GM18507 (cell line): ENCODE measurements at places on chromosomes 3 and 15.

DNA sequence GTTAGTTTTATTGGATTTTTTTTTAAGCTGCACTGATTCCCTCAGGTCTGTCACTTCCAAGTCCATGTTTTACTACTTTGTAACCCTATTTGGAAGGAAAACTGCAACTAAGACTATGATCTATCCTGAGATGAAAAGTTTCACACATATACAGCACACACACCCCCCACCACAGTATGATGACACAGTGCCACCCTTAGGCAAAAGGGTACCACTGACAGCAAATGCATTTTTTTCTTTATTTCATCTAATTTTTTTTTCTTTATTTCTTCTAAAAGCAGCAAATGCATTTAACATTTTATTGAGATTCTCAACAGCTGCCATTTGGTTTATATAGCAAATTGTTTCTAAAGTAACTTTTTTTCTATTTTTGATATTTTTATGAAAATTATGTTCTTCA is 21.2 kb downstream of the NGRN start:
- DNase-seq = no peak

DNA sequence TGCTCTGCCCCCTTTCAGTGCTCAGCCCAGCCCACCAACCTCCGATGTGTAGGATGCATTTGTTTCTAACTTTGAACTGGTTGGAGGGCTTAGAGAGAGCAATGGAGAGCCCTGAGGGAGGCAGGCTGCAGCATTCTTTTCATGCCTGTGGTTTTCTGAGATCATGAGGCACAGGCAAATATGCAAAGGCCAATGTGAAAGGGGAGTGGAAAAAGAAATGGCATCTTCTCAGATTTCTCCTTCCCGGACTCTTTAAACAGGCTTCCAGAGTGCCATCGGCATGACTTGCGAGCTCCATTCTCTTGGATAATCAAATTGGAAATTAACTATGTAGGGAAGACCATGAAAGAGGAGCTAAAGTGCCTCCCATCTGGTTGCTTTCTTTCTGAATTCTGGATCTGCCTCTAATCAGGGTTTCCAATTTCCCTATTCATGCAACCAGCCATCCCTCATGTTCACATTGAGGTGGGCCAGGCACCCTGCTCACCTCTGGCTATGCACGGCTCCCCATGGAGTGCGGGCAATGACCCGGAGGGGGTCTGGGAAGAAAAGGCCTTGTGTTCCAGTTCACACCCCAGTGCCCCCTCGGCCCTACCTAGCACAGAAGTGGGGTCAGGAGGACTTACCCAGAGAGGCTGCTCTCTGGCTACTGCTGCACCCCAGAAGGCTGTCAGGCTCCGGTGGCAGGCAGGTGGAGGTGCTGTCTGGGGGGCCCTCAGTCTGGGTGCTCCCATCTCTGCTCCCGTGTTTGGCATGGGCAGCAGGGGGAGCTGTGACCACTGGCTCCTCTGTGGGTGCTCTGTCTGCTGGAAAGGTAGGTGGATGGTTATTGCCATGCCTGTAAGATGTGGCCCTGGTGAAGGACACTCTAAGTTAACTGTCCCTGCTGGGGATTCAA is 16.1 kb downstream of the AMOTL2 start:
- no peak for DNase-seq

DNA sequence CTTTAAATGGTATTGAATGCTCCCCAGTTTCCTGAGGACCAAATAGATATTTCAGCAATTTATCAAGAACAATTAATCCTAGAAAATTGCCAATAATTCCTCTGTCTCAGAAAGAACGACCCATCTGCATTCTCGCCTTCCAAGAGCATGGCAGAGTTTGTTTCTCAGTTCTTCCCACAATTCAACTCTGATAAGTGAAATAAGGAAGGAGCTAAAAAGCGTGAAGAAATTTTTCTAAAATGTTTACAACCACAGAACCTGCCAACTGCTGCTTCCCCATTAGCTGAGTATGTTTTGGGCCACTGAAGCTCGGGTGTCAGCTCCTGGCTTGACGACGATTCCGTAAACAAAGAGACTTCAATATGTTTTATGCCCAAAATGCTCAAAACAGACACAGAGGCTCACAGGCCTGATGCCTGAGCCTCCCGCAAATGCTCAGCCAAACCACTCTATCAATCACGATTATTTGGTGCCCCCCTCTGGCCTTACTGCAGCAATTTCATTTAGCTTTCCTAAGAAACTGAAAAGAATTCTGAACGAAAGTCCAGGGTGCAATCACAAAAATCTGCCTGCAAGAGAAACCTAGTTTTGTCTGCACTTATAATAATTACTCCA is 259.2 kb upstream of the CCDC54 start:
- DNase-seq = no peak

DNA sequence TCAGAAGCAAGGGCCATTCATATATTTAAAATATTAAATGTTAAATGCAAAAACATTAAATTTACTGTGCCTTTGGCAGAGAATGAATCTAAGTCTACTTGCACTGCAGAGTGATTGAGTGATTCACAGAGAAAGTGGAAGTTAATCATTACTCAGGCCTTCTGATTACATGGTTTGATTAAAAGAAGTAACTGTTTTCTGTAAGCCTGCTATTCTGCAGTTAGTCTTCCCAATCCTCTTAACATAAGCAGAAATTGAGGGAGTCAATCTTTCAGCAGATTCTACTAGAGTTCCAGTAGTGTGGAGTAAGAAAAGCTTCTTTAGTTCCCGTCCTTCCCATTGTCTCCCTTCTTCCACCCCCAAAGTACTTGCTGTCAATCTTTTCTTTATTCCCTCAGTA is 1.5 kb downstream of the NLGN1 start:
- DNase-seq = no peak

DNA sequence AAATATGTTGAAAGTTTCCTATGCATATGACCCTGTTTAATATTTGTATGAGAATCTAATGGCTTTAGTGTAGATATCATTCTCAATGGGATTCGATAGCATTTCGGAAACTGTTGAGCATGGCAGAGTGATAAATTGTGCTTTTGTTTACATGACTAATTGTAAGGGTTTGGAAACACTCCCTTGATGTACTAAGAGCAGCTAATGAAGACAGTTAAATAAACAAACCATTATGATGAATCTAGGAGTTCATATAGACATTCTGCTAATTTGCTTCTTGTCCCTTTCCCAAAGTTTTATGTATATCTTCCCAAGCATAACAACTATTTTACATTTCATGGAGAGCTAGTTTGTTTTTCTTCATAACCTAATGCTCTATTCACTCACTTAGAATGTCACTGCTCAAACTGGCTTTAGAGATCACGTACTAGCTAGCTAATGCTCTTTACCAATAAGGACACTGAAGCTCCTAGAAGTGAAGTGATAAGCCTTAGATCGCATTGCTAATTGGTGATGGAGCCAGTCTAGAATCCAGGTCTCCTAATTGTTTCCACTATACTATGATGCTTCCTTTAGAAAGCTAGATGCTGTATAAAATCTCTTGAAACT is 140.8 kb downstream of the TP63 start:
- no peak for DNase-seq

GRCh38 chr3:149610351-149611105 is 47.3 kb downstream of the WWTR1 start:
- no peak for DNase-seq

GRCh38 chr3:44339181-44340057 is 853 bp downstream of the TCAIM start:
- no peak for DNase-seq

DNA sequence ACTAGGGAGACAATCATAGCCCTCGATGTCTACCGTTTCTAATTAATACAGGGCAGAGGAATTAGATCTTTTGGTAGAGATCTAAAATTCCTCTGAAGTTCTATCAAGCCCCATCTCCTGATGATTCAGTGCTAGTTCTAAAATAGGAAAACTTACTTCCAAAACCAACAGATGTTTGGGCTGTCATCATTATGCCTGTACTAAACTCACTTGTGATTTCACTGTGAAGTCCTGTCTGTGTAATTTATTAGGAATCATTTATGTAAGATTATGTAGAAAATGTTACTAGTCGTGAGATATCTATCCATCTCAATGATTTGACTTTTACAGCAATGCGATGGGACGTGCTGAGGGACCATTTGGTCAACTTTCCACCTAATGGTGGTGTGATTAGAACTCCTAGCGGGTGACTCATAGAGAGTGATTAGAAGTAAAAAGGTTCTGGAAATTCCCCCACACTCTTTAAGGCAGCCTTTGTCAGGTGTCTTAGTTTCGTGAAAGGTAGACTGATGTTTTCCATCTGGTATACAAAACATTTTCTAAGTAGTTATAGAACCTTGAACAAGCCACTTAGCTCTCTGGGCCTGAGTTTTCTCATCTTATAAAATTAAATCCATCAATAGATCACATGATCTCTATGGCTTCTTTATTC is 34.2 kb downstream of the LIPC start:
- no peak for DNase-seq

- DNase-seq = no peak
Measured at GRCh38 chr15:69474291-69474690, 21.7 kb downstream of the RPLP1 start.

DNA sequence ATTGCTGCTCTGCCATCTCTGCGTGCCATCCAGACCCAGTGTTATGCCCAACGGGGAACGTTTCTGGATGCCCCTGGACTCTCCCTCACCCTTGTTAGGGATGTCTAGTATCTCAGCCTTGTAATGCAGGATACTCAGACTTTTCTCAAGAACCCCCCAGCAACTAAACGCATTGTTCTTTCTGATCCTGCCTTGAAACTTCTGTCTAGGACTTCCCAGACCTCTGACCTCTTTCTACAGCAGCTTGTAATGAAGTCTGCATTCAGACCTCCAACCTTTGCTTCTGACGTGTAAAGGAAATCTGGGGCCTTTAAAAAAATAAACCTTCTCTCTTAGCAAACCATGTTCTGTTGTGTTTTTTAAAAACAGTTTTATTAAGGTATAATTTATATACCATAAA is 139.5 kb downstream of the KCNAB1 start:
- DNase-seq = no peak

DNA sequence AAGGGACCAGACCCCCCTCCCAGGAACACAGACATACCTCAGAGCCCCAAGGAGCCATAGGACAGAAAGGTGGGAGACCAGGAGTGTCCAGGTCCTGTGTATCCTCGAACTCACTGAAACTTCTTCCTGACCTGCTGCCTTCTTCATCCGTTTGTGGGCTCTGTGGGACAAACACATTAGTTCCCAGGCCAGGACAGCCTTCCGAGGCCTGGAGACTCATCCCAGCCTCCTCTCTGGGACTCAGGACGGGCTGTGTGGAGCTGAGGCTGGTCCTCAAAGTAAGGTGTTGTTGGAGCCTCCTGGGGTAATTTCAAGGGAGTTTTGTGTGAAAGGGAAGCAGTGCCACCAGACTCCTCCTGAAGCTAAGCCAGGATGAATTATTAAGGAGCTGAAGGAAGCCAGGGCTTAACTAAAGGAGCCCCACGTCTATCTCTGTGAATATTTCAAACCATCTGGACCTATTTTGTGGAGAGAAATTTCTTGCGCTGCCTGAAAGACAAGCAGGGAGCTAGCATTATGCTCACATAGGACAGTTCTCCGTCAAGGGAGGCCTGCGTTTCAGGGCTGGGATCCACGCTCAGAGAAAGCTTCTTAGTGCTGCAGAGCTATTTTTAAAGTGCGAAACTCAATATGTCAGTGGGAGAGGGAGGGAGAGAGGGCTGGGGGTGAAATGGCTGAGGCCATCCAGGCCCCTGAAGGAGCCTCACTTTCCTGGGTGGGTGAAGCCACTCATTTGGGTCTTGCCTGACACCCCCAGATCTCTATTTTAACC is 29.8 kb upstream of the PLA2G4E start:
- DNase-seq = no peak

GRCh38 chr3:138078901-138079344 is 36.5 kb downstream of the DZIP1L start:
- DNase-seq = no peak

GRCh38 chr3:148708409-148708808 is 10.7 kb downstream of the AGTR1 start:
- DNase-seq = no peak

DNA sequence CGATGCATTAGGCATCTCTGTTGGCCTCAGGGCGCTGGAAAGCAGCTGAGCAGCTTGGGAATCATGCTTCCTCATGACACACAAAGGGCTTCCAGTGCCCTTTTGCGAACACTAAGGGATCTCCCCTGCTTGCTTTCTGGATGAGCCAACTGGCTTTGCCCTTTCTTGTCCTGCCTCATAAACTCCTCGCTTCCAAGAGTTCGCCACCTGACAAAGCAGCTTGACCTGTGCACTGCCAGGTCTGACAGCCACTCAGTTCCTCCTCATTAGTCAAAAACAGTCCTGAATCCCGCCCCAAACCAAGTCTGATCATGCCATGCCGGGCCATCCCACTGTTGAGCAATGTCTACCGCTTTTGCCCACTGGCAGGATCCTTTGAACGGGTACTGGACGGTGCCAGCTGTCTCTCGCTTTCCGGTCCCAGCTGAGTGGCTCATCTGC is 265.4 kb upstream of the LYSMD4 start:
- no peak for DNase-seq

DNA sequence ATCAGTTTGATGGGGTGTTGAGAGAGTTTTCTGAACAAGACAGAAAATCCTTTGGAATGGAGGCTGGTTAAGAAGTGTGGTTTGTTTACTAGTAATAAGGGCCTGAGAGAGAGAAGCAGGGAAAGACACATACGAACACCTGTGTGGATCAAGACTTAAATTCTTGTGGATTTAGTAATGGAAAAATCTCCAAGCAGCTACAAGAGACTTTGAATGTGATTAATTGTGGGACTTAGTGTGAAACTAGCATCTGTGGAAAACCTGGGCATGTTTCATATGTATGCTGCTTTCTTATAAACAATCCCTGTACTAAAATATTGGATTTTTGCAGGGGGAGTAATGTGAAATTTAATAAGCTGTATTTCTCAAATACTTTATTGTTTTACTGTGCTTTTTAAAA is 399.1 kb downstream of the SI start:
- DNase-seq = no peak
